ENCODE measurements at places on chromosomes 4 and X.

- no peak for DNase-seq
These were observed 313.0 kb upstream of the SLC7A11 start for GRCh38 chr4:138555108-138555507.

GRCh38 chrX:131762802-131763234, 218.9 kb downstream of the OR13H1 start:
- DNase-seq = no peak

DNA sequence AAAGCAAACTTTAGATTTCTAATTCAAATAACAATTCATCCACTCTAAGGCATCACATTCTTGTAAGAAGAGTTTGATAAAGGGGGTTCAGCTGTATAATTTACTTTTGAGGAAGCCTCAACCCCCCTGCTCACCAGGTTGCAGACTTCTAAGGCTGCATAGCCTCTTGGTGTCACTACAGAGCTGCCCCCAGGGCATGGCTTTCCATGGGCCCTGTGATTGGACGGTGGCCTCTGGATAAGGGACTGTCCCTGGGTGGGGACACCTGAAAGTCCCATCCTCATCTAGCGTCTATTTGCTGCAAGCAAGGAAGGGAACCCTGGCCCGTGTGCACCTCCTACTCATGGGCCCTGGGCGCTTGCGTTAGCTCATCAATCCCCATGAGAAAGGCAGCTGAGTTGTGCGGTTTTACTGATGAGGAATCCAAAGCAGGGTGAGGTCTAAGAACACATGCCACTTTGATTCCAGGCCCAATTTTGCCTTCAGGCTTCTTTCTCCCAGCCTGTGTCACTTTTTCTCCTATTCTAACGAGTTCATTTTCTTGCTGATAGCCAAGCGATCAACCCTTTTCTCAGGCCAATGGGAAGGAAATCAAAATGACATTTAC, 51.8 kb downstream of the SCML1 start:
- no peak for DNase-seq

- DNase-seq = no peak
These were observed 618.0 kb downstream of the STPG2 start for GRCh38 chr4:97525236-97525635.

- no peak for DNase-seq
These were observed 201.6 kb downstream of the DCTD start for GRCh38 chr4:182715548-182715947.

Measured in substantia nigra (tissue), 51 donors.